ENCODE measurements at places on chromosomes 2 and 18.

DNA sequence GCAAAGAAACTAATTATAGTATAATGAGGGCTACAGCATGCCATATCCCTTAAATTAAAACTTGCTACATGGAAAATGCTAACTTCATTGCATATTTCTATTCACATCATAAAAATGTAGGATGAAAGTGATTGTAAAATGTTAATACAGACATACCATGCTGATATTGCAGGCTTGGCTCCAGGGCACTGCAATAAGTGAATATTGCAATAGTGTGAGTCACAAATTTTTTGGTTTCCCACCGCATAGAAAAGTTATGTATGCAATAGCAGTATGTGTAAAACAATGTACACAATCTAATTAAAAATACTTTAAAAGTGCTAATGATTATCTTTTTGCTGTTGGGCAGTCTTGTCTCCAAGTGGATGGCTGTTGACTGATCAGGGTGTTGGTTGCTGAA is 162.1 kb downstream of the CD8B2 start:
- DNase-seq = no peak

DNA sequence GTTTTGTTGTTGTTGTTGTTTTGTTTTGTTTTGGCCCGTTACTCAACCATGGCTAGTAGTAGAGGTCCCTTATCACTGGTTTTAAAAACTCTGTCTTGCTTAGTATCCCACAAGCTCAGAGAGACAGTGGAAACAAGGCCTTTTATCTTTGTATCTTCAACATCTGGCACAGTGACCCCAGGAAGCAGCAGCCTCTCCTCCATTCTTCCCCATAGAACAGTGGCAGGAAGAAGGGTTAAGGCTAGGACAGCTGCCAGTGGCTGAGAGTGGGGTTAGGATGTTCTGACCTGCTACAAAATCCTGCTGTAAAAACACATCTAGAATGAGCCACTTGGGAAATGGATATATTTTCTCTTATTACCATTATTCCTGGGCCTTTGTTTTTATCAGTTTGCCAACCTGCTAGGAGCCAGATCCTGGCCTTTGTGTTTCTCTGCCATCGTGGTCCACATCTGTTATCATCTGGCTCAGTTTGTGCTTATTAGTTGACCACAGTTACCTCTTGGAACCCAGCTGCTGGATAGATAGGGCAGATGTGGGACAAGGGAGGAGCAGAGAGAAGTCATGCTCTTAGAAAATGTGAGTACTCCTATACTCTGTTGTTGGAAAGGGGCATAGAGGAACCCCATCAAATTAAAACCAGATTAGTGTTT is 246.8 kb downstream of the AGPS start:
- no peak for DNase-seq

DNA sequence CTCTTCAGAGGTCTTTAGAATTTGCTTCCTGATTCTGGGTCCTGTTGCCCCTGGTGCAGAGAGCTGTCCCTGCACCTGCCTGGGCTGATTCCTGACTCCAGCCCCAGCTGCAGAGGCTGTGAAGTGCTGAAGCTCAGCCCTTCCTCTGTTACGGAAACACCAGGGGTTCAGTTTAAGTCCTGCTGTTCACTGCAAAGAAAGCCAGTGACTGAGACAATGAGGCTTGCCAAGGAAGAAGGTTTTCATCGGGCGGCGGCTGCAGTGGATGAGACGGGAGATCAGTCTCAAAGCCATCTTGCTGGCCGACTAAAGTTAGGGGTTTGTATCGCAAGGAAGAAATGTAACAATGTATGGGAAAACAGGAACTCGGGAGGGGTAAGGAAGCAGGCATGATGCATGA is 142.4 kb upstream of the ZNF236 start:
- DNase-seq = no peak

DNA sequence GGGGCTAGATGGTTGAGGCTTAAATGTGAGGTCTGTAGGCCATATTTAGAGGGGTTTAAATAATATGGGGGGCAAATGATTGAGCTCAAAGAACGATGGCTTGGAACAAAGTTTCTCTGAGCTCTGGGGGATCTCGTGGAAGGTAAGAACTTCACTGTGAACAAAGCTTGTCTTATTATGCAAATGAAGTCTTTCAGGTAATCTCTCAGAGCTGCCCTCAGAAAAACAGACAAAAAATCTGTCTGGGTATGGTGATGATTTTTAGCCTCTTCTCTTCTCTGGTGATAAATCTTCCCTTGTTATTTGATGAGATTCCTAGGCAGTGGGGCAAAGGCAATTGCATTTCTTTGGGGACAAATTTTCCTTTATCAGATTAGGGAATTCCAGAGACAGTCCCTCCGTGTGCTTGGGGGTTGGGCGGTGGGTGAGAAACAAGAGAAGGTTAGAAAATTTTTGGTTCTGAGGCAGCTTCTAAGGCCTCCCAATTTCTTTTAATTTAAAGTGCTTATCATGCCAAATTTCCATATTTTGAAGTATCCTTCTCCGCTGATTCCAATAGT is 760.4 kb downstream of the TSN start:
- DNase-seq = no peak

DNA sequence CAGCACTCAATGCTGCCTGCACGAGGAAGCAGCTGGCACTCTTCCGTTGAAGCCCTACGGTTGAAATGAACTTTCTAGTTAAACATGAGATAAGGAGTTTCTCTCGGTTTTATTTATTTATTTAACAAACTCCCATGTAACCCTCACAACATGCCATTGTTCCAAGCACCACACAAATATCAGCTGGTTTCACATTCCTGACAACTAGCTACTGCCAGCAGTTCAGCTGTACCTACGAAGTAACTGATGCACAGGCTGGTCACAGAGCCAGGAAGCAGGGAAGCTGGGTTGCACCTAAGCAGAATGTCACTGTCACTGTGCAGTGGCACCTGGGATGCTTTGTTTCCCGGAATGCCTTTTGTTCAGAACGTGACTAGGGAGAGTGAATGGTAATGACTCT is 18.1 kb downstream of the TIMM21 start:
- DNase-seq = no peak

GRCh38 chr2:198282061-198282460 is 477.7 kb downstream of the PLCL1 start:
- DNase-seq = no peak

- no peak for DNase-seq
These were observed 277.3 kb downstream of the SS18 start for GRCh38 chr18:25813110-25813509.

DNA sequence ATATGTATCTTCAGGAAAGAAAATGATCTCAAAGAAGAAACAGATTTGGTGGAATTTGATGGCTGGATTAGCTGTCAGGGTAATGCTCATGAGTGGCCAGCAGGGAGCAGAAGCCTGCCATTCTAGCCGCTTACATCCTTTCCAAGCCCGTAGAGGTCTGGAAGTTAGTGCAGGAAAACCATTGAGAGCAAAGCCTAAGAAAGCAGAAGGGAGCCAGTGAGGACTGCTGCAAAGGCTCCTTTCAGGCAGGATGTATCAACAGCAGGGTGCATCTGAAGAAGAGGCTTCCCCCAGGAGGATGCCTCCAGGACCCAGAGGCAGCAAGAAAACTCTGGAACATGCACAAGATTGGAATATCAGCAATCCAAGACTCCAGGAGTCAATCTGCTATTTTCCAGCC is 22.9 kb upstream of the LBH start:
- DNase-seq = no peak

GRCh38 chr2:199273042-199273511 is 184.7 kb downstream of the SATB2 start:
- DNase-seq = no peak

- no peak for DNase-seq
These were observed 4.4 kb downstream of the ADRA2B start for GRCh38 chr2:96111823-96112500.

DNA sequence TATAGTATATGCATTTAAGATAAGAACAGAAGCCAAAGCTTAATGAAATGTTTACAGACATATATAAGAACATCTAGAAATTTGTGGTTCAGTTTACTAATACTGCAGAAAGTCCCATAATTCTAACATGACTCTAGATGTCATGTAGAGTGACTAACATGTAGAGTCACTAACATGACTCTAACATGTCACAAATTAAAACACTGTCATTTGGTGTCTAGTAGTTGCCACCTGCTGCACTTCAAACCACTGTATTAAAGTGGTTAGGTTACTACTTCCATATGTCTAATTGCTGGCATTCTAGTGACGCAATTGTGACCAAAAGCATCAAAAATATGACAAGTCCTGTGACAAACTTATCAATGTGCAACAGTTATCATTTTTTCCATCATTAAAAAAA is 100.2 kb upstream of the WDR75 start:
- no peak for DNase-seq

GRCh38 chr2:239870863-239871262 is 154.3 kb downstream of the NDUFA10 start:
- no peak for DNase-seq

GRCh38 chr2:30380824-30381223 is 66.2 kb upstream of the LCLAT1 start:
- no peak for DNase-seq

GRCh38 chr2:233209533-233210171 is 41.8 kb upstream of the ATG16L1 start:
- no peak for DNase-seq

Measured in KG1 (cell line).